ENCODE measurements at places on chromosomes 1 and 21.

DNA sequence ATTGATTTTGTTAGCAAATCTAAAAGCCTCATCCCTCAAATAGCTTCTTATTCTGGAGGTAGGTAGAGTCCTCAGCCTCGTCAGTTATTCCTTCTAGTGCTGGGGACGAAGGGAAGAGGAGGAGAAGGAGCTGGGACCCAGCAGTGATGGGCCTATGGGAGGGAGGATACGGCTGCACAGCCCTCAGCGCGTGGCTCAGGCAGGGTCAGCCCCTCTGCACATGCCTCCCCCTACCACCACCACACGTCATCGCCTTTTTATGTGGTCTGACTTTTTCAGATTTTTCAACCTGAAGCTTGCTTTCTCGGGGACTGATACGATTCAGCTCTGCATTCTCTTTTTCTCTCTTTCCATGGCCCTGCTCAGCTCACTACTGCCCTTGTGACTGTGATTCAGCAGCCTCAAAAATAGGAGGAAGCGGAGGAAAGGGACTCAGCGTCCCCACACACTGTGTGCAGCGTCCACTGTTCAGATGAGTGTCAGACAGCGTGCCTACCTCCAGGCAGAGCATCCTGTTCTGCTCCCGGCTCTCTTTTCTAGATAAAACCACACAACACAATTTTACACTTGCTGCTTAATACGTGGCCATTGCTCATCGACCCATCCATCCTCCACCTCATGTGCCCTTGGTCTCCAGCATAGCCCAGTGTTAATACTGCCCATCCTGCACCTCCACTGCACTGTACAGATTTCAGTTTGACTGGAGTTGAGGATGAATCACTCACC lies 827 bp downstream of the OR2B11 start:
- no peak for DNase-seq

GRCh38 chr1:201327687-201328240 lies 44.5 kb downstream of the PKP1 start:
- no peak for DNase-seq

DNA sequence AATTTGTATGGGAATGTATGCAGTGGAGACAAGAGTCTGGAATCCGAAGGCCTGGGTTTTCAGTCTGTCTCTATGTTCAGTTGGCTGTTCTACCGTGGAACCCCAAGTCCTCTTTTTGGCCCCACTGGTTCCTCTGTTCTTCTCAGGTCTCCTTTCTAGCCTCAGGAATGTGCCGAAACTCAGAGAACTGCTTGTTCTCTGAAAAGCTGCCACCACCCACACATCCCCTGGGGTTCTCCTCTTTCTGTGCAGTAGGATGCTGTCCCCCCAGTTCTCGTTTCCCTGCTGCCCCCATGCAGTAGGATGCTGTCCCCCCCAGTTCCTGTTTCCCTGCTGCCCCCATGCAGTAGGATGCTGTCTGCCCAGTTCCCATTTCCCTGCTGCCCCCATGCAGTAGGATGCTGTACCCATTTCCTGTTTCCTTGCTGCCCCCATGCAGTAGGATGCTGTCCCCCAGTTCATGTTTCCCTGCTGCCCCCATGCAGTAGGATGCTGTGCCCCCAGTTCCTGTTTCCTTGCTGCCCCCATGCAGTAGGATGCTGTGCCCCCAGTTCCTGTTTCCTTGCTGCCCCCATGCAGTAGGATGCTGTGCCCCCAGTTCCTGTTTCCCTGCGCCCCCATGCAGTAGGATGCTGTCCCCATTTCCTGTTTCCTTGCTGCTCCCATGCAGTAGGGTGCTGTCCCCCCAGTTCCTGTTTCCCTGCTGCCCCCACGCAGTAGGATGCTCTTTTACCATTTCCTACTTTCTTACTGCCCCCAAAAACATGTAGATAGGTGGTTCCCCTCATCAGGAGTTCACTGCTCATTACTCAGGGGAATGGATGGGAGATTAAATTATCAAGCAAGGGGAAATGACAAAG lies 35.3 kb downstream of the OPTC start:
- DNase-seq, result no peak

GRCh38 chr1:15020943-15021745 lies 132.4 kb upstream of the TMEM51 start:
- no peak for DNase-seq

DNA sequence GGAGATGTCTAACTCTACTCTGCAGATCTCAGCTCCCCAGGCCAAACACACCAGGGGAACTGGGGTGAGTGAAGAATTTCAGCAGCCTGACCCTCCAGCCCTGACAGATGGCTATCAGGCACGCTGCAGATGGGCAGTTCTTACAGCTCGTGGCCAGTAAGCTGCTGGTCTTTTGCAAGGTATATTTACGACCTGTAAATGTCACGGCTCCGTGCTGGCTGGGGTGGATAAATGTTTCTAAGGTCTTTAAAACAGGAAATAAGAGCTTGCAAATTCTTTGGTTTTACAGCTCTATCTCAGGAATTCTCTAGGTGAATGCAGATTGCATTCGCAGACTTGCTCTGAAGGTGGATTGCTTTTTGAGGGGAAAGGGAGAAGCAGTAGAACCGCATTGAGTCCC lies 10.1 kb downstream of the DOP1B start:
- no peak for DNase-seq
